AG09309 (cell line): ENCODE measurements at places on chromosomes 11 and 22.
A peak's percentile ranks its signal among the peaks of the same experiment; 100 is the strongest.

DNA sequence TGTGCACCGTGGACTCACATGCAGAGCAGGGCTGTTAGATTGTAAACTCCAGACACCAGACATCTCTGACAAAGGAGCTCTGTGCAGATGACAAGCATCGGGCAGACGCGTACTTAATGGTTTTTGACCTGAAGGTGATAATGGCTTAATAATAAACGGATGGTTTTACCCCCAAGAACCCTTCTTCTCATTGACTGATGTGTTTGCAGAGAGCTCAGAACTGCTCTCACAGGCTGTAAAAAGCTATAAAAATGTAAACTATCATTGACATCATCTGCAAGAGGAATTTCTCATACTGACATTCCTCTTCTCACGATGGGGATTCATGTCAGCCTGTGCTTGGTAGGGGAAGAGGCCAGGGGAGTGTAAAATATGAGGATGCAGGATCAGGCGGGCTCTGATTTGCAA, 8.6 kb upstream of the ARHGAP8 start:
- DNase-seq: no peak

GRCh38 chr11:56172256-56172830, 4.1 kb upstream of the OR5J2 start:
- DNase-seq: no peak

DNA sequence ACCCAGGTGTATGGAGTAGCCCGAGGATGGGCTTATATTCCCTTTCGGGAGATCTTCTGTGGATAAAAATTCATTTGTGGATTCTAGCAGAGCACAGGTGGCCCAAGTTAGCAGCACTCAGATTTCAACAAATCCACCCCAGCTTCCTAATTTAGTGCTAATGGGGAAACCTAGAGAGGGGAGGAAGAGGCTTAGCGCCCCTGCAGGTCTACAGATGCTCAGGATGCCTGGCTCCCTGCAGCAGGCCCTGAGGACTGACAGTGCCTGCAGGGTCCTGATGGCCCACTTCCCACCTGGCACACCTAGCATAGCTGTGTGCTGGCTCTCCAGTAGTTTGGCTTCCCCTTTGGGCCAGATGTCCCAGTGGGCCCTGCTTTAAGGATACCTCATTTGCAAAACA, 6.5 kb downstream of the DGAT2 start:
- no peak for DNase-seq

DNA sequence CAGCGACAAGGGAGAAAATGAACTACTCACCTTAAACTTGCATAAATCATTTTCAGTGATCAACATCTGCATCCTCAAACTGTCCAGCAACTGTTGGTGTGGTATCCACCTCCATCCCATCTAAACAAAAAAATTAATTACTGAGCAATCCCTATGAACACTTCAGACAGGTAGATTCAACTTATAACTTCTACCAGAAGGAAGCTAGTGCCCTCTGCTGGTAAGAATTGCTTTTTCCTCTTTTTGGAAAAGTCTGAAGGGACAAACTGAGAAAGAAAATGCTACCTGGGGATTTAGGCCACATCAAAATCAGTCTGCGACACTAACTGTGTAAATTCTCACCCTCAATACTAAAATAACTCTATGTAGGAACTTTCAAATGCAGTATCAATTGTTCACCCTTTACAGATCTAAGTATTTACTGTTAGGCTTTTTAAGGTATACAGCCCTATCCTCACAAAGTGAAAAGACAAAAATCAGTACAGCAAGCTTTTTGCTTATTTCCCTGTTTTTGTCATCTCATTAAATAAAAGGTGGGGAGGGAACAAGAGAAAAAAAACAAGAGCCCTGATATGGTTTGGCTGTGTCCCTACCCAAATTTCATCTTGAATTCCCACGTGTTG, 17.9 kb downstream of the CLNS1A start:
- DNase-seq: peak; percentile 8
